CD4-positive, alpha-beta T cell treated with Interleukin-2 at 100 ng/mL for 4 hours (primary cell): ENCODE measurements at places on chromosomes 5 and 9.

DNA sequence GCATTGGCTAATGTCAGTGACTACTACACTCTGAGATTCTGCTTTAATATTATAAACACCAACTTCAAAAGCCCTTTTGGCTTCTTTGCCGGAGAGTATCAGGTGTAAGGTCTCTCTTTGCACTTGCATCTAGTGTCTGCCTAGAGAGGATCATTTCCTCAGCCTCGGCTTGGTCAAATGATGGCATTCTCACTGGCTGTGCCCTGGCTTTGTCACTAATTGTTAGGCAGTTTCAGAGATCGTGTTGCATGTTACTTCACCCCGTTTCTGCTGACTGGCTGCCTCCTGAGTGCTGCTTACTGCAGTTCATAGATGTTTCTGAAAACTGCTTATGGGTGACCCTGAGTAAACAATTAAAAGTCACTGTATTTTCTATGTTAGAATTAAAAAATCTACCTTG, 48.8 kb downstream of the SLC1A3 start:
- no peak for DNase-seq

DNA sequence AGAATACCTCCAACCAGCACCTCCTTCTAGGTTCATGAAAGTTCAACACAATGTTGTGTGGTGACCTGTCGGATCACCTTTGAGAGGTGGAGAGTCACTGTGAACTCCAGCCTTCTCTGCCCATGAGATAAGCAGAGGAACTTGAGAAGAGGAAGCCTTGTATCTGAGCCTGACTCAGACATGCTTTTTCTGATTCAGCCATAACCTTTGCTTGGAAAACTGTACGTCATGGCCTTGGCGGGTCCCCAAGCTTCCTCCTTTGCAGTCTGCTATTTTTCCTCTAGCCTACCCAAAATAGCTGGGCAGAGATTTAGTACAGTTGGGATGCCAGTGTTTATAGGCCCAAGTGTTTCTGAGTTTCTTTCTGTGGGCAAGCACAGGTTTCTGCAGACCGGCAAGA, 274.7 kb downstream of the CETN3 start:
- no peak for DNase-seq

DNA sequence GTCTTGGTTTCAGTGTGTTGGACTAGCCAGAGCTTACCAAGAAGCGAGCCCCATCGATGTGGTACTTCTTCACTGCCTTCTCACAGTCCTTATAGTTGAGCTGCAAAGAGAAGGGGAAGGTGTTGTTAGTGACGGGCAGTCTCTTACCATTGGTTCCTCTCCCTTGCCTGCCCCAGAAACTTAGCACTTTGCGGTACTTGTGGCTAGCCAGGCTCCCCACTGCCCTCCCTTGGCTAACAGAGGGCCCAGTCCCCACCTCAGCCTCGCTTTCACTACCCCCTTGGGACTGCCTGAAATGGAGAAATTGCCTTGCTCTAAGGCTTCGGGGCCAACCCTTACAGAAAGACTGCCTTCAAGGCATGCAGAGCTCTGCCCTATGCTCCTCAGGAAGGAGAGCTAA, 4.3 kb downstream of the LCP2 start:
- DNase-seq: peak; percentile 76

GRCh38 chr9:20478786-20479185, 143.5 kb downstream of the MLLT3 start:
- DNase-seq: no peak

DNA sequence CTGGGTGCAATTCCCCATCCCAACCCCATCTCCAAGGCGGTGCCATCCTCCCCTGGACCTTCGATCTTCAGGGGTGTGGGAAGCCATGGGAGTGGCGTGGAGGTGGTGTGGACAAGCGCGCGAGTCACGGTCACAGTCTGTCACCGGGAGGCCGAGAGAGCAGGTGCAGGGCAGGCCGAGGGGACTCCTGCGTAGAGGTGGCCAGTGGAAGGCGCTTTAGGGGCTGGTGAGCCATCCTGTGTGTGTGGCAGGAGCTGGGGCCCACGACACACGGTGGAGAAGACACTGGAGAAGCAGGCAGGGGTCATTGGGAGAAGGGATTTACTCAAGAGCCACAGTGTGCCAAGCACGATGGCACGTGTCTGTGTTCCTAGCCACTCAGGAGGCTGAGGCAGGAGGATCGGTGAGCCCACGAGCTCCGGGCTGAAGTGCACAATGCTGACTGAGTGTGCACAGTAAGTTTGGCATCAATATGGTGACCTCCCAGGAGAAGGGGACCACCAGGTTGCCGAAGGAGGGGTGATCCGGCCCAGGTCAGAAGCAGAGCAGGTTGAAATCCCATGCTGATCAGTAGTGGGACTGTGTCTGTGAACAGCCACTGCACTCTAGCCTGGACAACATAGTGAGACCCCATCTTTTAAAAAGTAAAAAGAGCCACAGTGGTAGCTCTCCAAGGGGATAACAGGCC, 145.1 kb upstream of the PHYKPL start:
- DNase-seq: no peak

GRCh38 chr5:386432-387341, 56.3 kb upstream of the EXOC3 start:
- no peak for DNase-seq

DNA sequence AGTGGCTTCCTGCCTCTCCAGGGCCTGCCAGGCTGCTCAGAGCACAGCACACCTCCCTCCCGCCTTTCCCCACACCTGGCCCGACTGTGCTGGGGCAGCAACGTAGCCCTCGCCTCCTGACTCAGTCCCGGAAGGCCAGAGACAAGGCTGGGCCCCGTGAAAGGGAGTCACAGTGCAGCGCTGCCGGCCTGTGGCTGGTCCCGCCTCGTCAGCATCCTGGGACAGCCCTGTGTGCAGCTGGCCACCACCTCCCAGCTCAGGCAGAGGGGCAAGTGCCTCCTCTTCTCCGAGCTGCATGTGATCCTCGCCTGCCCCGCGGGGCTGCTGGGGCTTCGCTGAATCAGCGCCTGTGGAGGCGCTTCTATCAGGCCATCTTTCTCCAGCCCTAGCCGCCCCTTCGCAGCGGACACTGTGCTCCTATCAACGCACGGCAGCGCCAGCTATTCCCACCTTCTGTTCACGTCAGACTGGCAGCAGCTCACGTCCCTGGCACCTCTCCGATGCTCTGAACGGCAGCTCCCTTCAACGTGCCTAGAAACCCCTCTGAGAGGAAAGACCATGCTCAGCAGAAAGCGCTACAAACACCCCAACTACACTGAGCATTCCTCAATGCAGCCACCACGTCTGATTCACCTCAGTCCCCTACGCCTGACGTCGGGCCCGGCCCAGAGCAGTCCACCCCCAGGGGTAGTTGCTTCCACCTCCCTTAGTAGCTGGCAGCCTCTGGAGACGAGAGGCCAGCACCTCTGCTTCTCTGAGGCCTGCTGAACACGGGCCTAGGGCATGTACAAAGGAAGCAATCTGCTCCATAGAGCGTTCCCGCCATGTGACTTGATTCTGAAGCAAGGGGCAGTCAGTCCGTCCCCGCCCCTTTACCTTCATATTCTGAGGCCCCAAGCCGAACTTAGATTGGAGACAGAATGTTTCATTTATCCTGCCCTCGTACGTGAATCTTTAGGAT, 78.8 kb downstream of the GPR21 start:
- DNase-seq: no peak

GRCh38 chr5:128836571-128836970, 128.7 kb upstream of the SLC27A6 start:
- no peak for DNase-seq
